ENCODE measurements at places on chromosomes 5 and 9.

- no peak for DNase-seq
Observed at GRCh38 chr9:107630156-107630555, 140.6 kb upstream of the KLF4 start.

GRCh38 chr5:122694884-122695283 lies 80.0 kb upstream of the SNX2 start:
- no peak for DNase-seq

- no peak for DNase-seq
Observed at GRCh38 chr5:113575074-113575473, 61.6 kb downstream of the YTHDC2 start.

DNA sequence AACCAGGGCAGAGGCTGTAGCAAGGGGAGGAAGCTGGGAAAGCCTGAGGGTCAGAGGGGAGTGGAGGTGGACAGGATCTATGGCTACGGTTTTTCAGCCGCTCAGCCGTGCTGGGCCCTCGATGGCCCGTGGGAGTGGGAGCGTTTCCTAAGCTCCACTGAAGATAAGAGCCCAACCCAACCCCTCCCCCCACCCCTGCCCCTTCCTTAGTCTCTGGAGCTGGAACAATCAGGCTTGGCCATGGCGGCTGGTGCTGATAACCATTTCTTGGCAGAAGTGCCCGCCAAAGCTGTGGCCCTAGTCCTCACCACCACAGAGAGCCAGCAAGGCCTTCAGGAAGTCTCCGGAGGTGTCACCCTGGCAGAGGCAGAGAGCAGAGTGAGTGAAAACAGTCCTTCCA lies 20.3 kb upstream of the TNIP1 start:
- no peak for DNase-seq

DNA sequence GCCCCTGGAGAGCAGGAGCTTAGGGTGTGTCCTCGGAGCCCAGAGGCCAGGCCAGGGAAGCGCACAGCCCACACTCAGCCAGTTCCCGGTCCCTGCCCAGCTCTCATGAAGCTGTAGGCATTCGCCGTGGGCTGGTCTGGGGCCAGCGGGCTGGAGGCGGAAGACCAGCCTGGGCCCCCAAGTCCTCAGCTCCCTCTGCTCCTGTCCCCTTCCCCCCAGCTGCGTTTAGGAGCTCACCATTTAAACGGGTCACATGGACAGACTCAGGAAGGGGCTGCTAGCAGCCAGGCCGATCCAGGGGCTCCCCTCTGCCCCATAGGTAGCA lies 17.4 kb downstream of the DNLZ start:
- DNase-seq = no peak

DNA sequence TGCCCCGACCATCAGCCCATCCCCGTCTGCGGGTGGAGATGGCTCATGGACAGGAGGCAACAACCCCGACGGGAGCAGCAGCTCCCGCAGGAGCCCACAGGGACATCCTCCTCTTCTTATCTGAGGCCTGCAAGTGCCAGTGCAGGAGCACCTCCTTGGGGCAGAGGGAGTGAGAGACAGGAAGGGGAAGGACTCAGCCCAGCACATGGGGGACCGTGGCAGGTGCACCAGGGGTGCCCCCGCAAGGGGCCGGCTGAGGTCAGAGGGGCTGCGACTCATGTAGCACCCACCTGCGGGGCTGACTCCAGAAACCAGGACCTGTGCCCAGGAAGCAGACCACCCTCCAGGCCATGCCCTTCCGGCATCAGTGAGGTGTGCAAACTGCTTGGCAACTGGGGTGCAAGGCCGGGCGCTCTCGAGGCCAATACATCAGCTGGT lies 259.8 kb upstream of the ADAMTS16 start:
- no peak for DNase-seq

- no peak for DNase-seq
Observed at GRCh38 chr5:72141440-72142355, 34.4 kb downstream of the MAP1B start.

DNA sequence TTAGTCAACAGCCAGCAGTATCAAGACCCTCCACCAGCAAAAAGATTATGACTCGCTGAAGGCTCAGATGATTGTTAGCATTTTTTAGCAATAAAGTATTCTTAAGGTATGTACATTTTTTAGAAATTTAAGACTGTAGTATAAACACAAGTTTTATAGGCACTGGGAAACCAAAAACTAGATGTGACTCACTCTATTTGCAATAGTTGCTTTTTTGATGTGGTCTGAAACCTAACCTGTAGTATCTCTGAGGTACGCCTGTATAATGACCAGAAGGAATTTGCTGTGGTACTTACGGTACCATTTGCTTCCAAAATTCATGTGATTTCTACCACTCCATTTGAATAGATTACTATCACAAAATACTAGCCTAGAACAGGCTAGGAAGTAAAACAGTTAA lies 60.8 kb downstream of the WDR41 start:
- no peak for DNase-seq

GRCh38 chr5:95822542-95823181 lies at the start of gene GLRX:
Gene GLRX, minus strand, starts transcription at chr5:95822726. Its CDS starts 64 bp downstream, at chr5:95822662.
- peak; percentile 53 for DNase-seq

GRCh38 chr9:105295201-105295550 lies 50.7 kb downstream of the SLC44A1 start:
- DNase-seq = no peak

- no peak for DNase-seq
Observed at GRCh38 chr9:114779352-114779845, 26.4 kb downstream of the TNFSF15 start.

GRCh38 chr5:124790301-124790894 lies 44.0 kb upstream of the ZNF608 start:
- DNase-seq = no peak

DNA sequence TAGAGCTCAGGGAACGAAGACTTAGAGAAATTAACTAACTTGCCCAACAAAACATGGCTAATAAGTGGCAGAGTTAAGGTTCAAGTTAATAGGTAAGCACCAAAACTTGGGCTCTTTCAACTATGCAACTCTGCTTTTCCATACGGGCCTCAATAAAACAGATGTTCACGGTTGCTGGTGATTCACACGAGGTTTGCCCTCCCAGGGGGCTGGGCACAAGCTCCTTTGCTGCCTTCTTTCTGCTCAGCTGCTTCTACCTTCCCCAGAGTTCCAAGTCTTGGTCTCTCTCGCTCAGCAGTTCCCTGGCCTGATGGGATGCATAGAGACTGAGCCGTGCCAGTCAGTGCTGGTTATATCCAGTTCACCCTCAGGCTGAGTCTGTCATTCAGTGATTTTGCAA lies 217.9 kb downstream of the SREK1 start:
- DNase-seq = no peak

DNA sequence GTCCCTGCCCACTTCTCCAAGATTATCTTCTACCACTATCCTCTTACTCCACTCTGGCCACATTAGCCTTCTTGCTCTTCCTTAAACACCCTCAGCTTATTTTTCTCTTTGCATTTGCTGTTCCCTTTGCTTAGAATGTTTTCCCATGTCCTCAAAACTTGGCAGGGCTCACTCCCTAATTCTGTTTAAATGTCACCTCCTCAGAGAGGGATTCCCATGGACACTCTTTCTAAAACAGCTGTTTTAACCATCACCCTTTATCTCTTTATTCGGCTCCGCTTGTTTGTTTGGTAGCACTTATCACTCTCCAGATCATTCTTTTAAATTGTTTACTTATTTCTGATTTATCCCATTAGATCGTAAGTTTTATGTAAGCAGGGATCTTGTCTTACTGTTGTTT lies 278.5 kb downstream of the CWC27 start:
- no peak for DNase-seq

DNA sequence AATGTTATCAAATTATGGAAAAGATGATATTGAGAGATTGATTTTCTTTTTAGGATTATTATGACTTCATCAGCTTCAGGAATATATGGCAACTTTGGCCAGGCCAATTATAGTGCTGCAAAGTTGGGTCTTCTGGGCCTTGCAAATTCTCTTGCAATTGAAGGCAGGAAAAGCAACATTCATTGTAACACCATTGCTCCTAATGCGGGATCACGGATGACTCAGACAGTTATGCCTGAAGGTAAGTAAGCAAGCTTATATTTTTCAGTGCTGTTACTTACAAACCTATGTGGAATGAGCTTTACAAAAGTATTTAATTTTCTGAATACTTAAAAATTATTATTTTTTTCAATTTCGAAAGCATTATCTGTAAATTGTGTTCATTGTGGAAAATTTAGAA lies 26.5 kb downstream of the HSD17B4 start:
- DNase-seq = no peak

- no peak for DNase-seq
Observed at GRCh38 chr5:140631831-140632365, 1.1 kb downstream of the CD14 start.

- no peak for DNase-seq
Observed at GRCh38 chr5:176725521-176726280, 78.4 kb downstream of the TSPAN17 start.

DNA sequence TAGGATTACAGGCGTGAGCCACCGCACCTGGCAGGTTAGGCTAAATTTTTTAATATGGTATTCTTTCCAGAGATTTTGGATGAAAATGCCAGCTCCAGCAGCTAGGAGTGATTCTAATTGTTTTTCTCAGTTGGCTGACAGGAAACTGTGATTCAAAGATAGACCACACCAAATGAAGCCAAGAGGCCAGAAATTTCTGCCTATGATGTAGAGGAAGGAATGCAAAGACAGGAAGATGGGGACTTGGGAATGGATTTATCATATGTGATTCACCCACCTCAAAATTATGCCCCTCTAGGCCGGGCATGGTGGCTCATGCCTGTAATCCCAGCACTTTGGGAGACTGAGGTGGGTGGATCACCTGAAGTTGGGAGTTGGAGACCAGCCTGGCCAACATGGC lies 53.3 kb downstream of the UGCG start:
- DNase-seq = no peak

- DNase-seq = no peak
Observed at GRCh38 chr9:21800931-21801682, 1.3 kb upstream of the MTAP start.

DNA sequence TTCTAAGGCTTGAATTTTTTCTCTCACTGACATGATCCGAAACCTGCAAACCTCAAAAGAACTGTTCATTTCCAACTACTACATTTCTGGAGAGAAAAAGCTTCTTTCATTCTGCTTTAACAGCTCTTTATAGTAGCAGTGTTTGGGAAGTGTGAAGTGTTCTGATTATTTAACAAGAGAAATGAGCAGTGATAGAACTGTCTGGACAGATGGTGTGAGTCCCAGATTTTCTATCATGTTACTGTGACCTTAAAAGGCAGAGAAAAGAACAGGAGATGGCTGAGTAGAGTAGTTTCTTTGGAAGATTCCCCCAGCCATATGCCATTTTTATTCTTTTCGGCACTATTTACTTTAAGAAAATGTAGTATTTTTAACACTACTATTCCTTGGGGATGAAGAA lies 41.3 kb upstream of the TAL2 start:
- DNase-seq = no peak

- DNase-seq = no peak
Observed at GRCh38 chr5:31122998-31123951, 70.2 kb upstream of the CDH6 start.

- DNase-seq = no peak
Observed at GRCh38 chr5:109704282-109704952, 14.7 kb downstream of the MAN2A1 start.

GRCh38 chr5:39478863-39479262 lies 54.1 kb upstream of the DAB2 start:
- no peak for DNase-seq

DNA sequence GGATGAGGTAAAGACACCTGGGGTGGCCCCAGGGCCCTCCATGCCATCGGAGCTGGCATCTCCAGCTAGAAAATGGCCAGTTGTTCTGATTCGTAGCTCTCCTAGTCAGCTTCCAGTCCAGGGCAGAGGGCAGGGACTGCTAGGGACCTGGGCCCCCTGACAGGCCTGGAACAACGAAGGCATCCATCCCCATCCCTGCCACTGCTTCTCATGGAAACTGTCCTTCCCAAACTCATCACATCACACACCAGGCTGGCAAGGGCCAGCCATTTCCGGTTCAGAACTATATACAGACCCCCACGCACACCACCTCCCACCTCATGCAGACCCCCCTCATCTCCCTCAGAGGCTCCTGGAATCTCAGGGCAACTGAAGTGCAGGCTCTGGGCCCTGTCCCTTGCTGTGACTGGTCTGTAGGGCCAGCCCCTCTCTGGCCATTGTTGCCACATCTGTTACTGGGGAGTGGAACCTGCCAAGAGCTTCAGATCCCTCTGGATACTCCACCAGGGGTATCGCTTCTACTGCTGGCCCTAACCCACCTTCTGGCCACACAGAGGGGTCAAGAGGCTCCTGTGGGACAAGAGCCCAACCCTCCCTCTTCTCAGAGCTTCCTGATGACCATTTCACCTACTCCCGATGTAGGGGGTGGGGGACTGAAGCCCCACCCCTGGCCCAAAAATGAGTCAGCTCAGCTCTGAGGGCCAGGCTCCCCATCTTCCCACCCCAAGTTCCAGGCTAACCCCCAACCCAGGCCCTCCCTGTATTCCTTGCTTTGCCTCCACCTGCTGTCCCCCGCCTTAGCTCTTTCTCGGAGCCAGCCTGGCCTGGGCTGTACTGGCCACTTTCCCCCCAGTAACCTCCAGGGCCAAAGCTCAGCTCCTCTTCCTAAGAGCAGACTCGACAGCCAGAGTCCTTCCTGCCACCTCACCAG lies 1.2 kb upstream of the MZB1 start:
- no peak for DNase-seq

DNA sequence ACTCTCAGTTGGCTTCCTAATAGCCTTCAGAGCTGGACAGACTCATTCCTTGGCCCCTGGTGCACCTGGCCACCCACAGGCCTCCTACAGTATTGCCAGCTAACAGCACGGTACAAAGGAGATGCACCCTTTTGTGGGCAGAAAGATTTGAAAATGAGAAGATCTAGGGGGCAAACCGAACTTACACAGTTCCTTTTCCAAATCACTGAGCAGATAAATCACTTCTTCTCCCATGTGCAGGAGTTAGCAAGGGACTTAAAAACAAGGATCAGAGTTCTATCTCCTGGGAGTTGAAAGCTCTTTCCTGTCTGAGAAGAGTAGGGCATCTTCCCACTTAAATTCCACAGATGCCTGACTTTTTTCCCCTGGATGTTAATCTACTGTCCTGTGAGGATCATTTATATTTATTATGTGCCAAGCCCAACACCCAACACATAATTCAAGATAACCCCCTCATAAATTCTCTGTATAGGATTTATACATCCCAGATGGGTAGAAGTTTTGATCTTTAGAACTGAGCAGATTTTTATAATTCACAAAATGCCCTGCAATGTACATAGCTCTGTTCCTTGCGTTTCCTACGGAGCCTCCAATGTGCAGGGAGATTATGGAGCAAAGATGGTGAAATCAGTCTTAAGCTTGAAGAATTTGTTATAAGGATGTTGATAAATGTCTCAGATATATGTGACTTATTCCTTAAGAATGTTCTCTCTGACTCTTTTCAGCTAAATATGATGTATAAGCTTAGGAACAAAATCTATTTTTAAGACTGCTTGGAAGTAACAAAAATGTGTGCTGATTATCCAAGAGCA lies 207.2 kb upstream of the DAPK1 start:
- DNase-seq = no peak

DNA sequence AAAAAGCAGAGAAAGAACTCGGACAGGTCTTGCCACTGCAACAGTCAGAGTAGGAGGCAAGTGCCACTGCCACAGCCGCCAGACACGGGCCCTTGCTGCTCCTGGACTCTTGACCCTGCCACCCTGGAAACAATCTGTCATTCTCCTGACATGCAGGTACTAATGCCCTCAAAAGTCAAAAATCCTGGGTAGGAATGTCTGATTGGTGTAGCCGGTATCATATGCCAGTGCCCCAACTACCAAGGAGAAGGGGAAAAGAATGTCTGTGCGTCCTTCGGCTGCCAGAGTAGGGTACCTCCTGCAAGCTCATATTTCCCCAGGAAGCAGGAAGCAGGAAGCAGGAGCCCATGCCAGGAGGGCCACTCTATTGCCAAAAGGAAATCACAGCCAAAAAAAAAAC lies 30.5 kb upstream of the F2RL1 start:
- no peak for DNase-seq

GRCh38 chr5:80959768-80960442 lies at the start of gene RASGRF2:
Gene RASGRF2, plus strand, starts transcription at chr5:80960363. Its CDS starts 376 bp downstream, at chr5:80960739.
- no peak for DNase-seq
